ENCODE measurements at places on chromosomes 13 and 19.
A peak's percentile ranks its signal among the peaks of the same experiment; 100 is the strongest.

DNA sequence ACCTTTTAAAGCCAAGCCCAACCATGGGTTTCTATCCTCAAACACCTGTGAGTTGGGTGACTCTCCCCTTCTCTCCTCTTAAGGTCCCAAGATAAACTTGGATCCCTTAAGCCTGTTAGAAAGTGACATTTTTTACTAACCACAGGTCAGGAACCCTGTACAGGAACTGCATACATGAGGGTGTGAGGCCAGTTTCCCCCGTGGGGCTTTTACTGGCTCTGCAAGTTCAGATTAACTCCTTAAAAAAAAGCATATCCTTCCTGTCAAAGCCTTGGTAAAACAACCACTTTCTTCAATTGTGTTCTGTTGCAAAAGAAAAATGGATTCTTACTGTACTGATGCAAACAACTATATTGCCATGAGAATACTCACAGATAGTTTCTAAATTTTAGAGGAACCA is 2638.7 kb upstream of the PCDH20 start:
- no peak for DNase-seq

- DNase-seq = peak; percentile 81
These were observed 61.3 kb upstream of the POMP start for GRCh38 chr13:28597641-28598040.

GRCh38 chr13:20121159-20121525 is 39.7 kb downstream of the GJA3 start:
- DNase-seq = peak; percentile 59

DNA sequence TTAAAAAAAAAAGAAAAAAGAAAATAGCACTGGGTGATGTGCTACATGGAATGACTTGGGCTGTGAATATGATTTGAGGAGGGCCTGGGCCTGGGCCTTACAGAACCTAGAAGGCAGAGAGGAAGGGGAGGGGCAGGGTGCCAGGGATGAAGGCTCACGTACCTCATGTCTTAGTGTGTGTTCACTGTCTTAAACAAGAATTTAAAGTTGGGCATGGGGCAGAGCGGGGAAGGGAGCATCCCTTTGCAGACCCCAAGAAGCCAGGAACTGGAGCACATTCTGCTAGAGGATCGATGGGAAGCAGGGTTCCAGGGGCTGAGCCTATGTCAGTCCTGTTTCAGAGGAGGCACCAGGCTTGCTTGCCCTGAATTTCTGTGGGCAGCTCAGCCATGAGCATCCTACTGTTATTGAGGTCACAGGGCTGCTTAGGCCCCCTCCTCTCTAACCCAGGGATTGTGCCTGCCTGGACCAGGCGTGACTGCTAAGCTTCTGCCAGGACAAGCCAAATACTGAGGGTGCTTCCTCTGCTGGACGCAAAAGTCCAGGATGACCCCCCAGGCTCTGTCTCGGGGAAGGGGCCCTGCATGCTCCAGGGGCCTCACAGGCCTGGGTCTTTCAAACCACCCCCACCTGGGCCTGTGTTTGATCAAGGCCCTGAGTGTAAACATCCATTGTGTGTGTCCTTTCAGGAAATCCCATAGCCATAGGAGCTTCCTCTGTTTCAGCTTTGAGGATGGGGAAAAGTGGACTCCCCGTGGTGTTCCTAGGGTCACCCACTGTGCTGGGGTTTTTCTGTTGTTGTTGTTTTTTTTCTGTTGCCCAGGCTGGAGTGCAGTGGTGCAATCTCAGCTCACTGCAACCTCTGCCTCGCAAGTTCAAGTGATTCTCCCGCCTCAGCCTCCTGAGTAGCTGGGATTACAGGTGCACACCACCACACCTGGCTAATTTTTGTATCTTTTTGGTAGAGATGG is 4.8 kb downstream of the LSR start:
- DNase-seq = no peak

GRCh38 chr19:5030822-5031221 is 61.9 kb downstream of the KDM4B start:
- DNase-seq = no peak

DNA sequence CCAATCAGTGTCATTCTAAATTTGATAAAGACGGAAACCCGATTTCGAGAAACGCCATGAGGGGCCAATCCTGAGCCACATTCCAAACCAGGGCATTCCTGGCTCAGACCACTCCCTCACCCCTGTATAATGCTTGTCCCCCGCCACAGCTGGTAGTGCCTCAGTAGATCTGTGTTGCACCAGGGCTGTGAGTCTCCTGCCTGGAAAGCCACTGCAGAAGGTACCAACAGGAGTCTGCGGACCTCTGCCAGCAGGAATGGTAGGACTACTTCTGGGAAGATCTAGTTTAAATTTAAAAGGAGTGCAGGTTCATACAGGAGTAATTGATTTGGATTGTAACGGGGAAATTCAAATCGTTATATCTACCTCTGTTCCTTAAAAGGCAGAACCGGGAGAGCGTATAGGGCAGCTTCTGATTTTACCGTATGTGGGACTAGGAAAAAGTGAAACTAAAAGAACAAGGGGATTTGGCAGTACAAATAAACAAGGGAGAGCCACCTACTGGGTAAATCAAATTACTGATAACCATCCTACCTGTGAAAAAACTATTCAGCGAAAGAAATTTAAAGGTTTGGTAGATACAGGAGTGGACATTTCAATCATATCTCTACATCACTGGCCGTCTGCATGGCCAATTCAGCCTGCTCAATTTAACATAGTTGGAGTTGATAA is 20.8 kb upstream of the ZNF266 start:
- DNase-seq = no peak

GRCh38 chr13:106153876-106154275 is 381.6 kb downstream of the EFNB2 start:
- no peak for DNase-seq

DNA sequence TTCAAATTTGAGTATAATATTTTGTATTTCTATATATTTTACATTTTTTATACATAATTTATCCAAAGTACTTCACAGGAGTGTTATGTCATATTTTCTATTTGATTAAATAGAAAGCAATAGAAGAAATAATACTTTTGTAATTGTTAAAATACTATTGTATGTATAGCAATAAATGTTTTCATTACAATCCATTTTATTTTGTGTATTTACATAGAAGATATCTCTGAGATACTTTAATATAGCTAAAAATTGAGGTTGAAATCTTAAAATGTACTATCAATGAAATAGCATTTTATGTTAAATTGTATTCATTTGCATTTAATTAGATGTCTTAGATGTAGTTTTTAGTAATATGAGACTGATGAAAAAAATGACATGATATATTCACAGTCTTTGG is 1109.6 kb upstream of the MIR17HG start:
- no peak for DNase-seq

- DNase-seq = no peak
These were observed 5.7 kb downstream of the POU2F2 start for GRCh38 chr19:42126574-42126973.

DNA sequence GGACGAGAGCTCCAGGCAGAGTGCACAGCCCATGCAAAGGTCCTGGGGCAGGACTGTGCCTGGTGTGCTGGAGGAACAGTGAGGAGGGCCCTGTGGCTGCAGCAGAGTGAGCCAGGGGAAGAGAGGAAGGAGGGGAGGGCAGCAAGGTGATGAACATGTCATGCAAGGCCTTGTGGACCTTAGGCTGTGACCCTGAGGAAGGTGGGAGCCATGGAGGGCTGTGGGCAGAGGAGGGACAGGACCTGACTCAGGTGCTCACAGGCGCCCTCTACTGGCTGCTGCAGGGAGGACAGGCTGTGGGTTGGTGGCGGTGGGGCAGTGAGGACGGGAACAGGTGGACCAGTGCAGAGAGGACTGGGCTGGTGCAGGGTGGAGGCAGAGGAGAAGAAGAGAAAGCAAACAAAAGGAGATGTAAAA is 170.3 kb downstream of the PTPRS start:
- DNase-seq = no peak

DNA sequence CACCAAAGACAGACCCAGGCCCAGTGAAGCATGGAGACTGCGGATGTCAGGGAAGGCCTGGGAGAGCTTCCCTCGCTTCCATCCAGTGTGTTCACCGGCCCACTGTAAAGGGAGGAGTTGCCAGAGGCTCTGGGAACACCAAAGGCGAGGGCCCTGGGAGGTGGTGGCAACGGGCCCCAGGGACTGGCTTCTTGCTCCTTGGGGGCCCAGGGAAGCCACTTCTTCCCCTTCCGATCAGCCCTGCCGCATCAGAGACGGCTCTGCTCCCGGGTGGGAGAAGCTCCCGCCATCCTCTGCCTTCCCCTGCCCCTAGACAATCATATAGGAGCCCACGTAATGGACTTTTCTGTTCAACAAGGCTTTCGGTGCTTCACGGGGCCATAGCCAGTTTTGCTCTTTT is 83.4 kb upstream of the GPR183 start:
- no peak for DNase-seq

DNA sequence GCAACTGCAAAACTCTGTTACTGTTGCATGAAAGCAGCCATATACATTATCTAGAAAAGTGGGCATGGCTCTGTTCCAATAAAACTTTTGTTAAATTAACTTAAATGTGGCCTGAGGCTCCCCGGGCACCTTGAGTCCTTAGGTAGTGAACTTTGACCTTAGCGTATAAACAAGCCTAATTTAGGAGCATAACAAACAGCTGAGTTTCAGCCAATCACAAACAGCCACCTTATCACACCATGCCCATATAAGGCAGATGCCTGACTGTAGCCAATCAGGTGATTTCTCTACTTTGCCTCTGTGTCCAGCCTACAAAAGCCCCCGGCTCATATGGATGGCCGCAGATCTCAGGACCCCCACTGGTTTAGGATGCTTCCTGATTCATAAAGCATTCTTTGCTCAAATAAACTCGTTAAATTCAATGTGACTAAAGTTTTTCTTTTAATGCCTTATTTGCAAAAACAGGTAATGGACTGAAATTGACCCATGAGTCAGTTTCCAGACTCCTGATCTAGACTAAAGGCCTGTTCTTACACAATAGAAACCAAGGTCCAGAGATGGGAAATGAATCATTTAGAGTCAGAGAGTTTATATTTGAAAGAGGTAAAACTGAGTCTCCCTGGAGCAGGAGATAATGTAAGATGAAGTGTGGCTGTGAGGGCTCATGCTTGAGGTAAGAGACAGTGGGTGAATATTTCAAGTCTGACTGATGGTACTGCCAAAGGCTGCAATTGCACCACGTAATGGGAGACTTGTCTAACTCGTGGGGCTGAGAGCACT is 130.2 kb downstream of the FGF9 start:
- DNase-seq = peak; percentile 78

- DNase-seq = peak; percentile 16
These were observed 802.1 kb upstream of the SLITRK6 start for GRCh38 chr13:86601351-86601750.

DNA sequence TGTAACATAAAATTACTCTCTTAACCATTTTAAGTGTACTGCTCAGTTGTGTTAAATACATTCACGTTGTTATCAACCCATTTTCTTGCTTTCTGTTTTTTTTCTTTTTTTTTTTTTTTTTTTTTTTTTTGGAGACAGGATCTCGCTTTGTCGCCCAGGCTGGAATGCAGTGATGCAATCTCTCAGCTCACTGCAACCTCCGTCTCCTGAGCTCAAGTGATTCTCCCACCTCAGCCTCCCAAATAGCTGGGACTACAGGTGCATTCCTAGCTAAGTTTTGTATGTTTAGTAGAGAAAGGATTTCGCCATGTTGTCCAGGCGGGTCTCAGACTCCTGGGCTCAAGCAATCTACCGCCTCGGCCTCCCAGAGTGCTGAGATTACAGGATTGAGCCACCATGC is 42.5 kb upstream of the C13orf42 start:
- DNase-seq = peak; percentile 7
